ENCODE measurements at places on chromosomes 6 and 20.

DNA sequence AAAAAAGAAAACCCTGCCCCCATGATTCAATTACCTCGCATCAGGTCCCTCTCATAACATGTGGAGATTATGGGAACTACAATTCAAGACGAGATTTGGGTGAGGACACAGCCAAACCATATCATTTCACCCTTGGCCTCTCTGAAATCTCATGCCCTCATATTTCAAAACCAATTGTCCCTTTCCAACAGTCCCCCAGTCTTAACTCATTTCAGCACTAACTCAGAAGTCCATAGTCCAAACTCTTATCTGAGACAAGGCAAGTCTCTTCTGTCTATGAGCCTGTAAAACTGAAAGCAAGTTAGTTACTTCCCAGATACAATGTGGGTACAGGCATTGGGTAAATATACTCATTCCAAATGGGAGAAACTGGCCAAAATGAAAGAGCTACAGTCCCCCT lies 536.1 kb downstream of the MEI4 start:
- DNase-seq = no peak

- DNase-seq = no peak
These were observed 174.8 kb upstream of the HEY2 start for GRCh38 chr6:125574604-125575003.

DNA sequence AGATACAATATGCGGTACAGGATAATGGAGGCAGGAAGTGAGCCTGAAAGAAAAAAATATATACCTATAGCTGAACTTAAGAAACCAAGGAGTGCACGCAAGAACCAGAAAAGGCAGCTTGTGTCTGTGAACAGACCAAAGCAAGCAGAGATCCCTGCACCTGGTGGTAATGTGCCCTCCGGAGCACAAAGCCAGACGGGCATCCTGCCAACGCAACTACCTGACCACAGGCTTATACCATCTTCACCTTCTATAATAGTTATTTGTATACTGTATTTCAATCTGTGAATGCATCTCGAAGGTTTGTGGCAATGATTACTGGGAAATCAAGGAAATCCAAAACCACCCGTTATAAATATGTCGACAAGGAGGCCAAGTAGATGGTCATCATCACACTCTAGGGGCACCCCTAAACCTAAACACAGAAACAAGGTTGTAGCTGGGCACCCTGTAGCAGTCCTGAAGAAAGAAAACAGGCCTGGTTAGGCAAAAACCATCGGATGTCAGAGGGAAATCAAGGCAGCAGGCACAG lies 801 bp downstream of the FBXL4 start:
- peak; percentile 17 for DNase-seq

DNA sequence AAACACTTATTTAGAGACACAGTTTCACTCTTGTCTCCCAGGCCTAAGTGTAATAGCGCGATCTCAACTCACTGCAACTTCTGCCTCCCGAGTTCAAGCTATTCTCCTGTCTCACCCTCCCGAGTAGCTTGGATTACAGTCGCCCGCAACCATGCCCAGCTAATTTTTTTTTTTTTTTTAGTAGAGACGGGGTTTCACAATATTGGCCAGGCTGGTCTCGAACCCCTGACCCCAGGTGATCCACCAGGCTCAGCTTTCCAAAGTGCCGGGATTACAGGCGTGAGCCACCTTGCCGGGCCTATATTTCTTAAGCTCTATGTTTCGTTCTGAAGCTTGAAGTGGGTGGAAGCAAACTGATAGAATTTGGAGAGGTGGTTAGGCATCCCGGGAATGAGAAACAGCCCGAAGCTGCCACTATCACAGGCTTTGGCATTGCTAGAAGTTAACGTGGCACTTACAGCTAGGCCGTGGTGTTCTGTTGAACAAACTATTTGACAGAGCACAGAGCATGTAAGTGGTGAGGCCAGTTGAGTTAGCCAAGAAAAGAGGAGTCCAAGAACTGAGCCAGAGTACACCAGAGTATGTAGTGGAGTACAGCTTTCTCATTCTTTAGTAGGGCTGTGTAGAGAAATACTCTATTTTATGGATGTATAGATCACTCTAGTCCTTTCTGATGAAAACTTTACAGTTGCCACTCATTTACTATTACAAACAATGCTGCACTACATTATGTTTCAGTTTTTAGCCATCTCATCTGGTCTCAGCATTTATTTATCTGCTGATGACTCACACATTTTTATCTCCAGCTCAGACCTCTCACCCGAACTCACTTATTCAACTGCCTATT lies 62.0 kb upstream of the HFE start:
- DNase-seq = no peak

- DNase-seq = no peak
These were observed 47.3 kb downstream of the ARMC2 start for GRCh38 chr6:108895571-108895970.

DNA sequence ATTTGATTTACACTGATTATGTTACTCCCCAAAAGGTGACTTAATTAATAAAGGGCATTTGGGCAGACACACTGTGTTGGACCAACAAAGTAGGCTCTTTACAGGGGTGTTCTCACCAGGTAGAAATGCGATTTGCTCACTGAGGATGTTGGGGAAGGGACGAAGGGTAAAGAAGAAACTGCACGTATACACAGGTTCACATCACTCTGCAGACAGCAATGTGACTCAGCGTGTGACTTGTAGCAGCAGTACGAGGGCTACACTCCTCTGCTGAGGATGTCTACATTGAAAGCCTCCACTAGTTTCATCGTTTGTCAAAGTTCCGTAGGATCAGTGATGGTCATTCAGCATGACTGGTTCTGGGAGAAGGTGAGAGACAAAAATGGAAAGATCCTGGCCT lies 52.7 kb upstream of the TMEM181 start:
- DNase-seq = no peak

GRCh38 chr20:52924411-52925271 lies 47.5 kb upstream of the TSHZ2 start:
- no peak for DNase-seq

DNA sequence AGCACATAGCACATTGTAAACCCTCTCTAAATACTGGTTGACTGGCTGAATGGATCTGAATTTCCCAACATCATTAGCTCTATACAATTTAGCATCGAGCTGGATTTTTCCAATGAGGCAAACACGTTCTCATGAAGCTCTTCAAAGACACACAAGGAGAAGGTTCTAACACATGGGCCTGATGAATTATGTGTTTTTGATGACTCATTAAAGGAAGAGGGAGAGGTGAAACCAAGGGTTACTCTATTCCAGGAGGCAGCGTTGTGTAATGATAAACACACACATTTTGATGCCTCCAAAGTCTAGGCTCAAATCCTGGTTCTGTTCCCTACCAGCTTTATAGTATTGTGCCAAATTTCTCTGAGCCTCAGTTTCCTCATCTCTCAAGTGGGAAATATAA lies 84.3 kb downstream of the PFDN4 start:
- no peak for DNase-seq

GRCh38 chr20:38143238-38143645 lies 21.8 kb downstream of the TGM2 start:
- no peak for DNase-seq

- no peak for DNase-seq
These were observed 24.0 kb downstream of the MAPK13 start for GRCh38 chr6:36154286-36154685.

- DNase-seq = no peak
These were observed 9.3 kb downstream of the CDS2 start for GRCh38 chr20:5136096-5136495.

GRCh38 chr6:140641412-140641811 lies 1267.0 kb upstream of the CITED2 start:
- no peak for DNase-seq

DNA sequence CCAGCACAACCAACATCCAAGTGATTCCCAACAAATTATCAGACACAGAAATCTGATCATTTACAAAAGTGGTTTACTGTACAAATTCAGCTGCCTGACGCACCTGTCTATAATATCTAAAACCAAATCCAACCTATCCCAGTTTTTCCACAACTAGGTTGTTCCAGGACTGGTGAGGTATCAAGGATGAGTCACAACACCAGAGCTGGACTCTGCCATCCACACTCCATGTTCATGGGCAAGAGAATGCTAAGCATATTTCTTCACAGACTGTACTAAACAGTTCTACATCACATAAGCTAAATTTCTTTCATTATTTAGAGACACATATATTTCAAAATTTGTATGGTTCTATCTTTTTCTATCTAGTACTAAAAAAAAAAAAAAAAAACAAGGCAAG lies 141.6 kb downstream of the BTBD9 start:
- no peak for DNase-seq

GRCh38 chr6:159969921-159970320 lies 1.0 kb downstream of the IGF2R start:
- no peak for DNase-seq
